ENCODE measurements at places on chromosomes 7 and 10. TPM values are rescaled to one million over a fixed set of nuclear protein-coding genes. Genes with fewer than 3 reads are reported as not detected.
A peak's percentile ranks its signal among the peaks of the same experiment; 100 is the strongest.

MICALL2 gene
- total RNA-seq = 111 TPM

SLC37A3 gene
- total RNA-seq = 124 TPM

WDR91 gene
- total RNA-seq = 44.6 TPM

GDF10 gene
- total RNA-seq = not detected

NODAL gene
- total RNA-seq = not detected

HOXA2 gene
- 24.8 TPM for total RNA-seq

HKDC1 gene
- 53.6 TPM for total RNA-seq

ACADSB gene
- total RNA-seq = 9.8 TPM

IFIT1B gene
- not detected for total RNA-seq

YWHAG gene
- 40.5 TPM for total RNA-seq

SPDYE6 gene
- not detected for total RNA-seq

RBM20 gene
- 1.4 TPM for total RNA-seq

SPAM1 gene
- 1.1 TPM for total RNA-seq

DNA sequence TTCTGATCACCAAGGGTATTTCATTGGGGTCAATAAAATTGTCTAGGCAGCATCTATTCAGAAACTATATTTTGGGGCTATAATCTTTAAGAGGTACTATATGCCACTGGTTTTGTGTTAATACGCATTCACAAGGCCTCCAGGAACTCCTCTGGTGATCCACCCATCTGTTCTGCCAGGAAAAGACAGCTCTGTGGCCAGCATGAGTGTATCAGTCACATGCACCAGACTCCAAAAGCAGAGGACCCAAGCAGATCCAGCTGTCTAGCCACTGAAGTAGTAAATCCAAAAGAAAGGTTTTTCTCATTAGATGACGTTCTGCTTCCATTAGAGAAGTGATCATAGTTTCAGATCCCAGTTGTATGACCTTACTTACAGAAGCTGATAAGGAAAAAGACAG lies 199.6 kb upstream of the CELF2 start:
- DNase-seq = no peak
- no peaks in the 10 kb centered on the region for H3K27me3 ChIP-seq
- no peaks in the 10 kb centered on the region for H3K4me1 ChIP-seq
- H3K36me3 ChIP-seq = no peaks in the 10 kb centered on the region
- no peak overlapping the region for H3K27ac ChIP-seq

GRCh38 chr7:4883033-4883371 lies 514 bp downstream of the RADIL start:
- peak overlapping the region; percentile 57 for H3K27ac ChIP-seq
- H3K27me3 ChIP-seq = peaks cover 9% of the 10 kb centered on the region
- no peaks in the 10 kb centered on the region for H3K36me3 ChIP-seq
- H3K4me3 ChIP-seq = peak overlapping the region; percentile 56

- DNase-seq = no peak
- no peaks in the 10 kb centered on the region for H3K27me3 ChIP-seq
- H3K27ac ChIP-seq = no peak overlapping the region
Observed at GRCh38 chr10:81116990-81117389, 579.3 kb downstream of the SH2D4B start.

DNA sequence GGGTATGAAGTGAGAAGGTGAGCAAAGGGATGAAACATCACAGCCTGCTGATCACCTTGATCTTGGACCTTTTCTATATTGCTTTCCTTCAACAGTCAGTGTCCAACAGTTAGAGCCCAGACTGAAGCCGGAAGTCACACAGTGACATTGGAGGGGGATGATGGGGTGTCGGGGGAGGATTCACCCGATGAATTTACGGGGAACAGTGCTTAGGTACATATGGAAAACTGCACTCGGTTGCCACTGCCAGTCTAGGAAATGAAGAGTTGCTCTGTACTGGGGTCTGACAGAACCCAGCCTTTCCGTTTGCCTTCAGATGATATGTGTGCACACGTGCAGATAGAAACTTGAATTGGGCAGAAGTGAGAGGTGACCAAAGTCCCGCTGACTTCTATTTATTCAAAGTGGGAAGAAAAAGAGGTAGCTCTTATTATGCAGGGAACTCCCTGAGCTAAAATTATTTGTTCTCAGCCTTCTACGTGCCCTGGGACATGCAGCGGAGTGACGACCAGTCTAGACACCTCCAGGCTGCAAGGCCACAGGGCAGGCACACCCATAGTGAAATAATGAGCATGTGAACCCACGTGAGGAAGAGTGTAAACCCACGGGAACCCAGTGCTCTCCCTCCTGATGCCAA lies 107.2 kb upstream of the INHBA start:
- H3K4me1 ChIP-seq = no peaks in the 10 kb centered on the region
- no peaks in the 10 kb centered on the region for H3K27me3 ChIP-seq
- no peaks in the 10 kb centered on the region for H3K36me3 ChIP-seq
- no peak for DNase-seq
- H3K4me3 ChIP-seq = no peak overlapping the region
- H3K27ac ChIP-seq = no peak overlapping the region

DNA sequence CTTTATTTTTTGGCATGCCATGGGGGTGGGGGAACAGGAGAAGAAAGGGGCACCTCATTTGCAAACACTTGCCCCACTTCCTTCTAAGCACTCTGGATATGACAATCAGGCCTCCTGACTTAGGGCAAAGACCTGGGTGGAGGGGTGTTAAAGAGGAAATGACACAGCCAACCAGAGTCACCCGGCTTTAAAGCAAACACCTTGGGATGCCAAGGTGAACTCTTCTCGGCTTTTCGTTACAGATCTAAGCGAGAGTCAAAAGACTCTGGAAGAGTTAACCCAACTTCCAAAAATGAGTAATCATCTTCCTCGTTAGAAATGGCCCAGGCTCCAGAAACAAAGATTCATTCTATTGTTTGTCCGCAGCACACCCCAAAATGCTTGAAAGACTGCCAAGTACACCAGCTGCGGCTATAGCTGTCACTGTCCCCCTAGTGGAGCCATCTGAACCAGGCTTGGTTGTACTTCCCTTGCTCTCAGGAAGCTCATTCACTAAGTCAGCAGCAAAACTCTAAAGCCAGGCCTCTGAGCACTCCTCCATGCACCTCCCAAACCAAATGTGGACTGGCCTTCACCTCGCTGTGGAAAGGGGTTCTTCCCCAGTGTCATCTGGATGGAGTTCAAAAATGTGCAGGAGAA lies 24.8 kb downstream of the FAM53B start:
- peaks cover 79% of the 10 kb centered on the region for H3K4me1 ChIP-seq
- no peak overlapping the region for H3K4me3 ChIP-seq
- H3K36me3 ChIP-seq = no peaks in the 10 kb centered on the region
- no peaks in the 10 kb centered on the region for H3K27me3 ChIP-seq
- peak overlapping the region; percentile 81 for H3K27ac ChIP-seq
- peak; percentile 62 for DNase-seq

GRCh38 chr7:2941216-2941859 lies 97.2 kb upstream of the GNA12 start:
- no peaks in the 10 kb centered on the region for H3K36me3 ChIP-seq
- H3K4me3 ChIP-seq = no peak overlapping the region
- no peaks in the 10 kb centered on the region for H3K27me3 ChIP-seq
- no peak for DNase-seq
- no peaks in the 10 kb centered on the region for H3K4me1 ChIP-seq

DNA sequence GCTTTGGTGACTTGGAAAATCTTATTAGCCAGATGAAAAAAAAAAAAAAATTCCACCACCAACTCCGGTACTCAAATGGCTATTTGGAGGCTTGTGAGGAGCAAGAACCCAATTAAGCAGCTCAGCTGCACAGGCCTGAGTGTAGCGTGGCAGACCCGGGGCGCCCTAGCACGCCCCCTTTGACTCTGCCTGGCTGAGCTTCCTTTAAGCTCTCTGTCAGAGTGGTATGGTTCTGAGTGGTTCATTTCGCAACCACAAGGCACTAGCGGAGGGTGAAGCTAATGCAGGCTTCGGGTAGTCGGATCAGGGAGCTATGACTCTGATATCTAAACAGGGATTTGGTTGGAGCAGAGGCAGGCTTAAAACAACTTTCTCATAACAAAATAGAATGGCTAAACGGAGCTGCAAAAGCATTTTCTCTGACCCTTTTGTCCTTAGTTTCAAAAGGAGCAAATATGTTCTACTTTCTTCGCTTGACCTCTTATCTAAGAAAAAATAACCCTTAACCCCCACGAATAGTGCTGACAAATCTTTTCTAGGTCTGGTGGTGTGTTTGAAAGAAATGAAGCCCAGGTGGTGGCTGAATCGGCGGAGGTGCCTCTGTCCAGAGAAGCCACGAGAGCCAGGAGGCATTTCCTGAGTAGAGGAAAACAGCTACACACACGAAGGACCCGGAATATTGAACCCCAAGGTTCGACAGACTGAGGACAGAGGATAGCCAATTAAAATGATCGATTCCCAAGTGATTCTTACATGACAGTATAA lies 285.4 kb upstream of the GLI3 start:
- H3K36me3 ChIP-seq = no peaks in the 10 kb centered on the region
- H3K27ac ChIP-seq = no peak overlapping the region
- no peaks in the 10 kb centered on the region for H3K27me3 ChIP-seq
- H3K4me1 ChIP-seq = no peaks in the 10 kb centered on the region
- H3K4me3 ChIP-seq = no peak overlapping the region
- DNase-seq = no peak

DNA sequence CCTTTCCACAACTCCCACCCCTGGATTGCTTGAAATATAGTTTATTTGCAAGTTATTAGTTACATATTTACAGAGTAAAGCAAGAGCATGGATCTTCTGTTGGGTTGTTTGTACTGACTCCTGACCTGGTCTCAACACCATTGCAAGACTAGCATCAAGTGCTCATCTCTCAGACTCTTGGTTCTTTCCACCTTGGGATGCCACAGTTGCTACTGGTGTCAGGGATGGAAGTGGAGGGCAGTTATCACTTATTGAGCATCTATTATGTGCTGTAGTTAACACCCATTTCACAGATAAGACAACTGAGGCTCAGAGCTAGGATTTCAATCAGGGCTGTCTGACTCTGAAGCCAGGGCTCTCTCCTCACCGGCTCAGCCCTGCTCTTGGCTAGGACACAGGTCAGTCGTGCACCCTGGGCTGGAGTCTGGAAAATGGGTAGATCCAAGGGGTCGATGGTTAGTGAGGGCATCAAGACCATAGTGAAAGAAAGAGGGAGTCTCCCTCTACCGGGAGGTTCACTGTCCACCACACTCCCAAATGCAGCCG lies 614 bp upstream of the ADAMTS14 start:
- no peaks in the 10 kb centered on the region for H3K36me3 ChIP-seq
- peak overlapping the region; percentile 51 for H3K27ac ChIP-seq
- H3K4me1 ChIP-seq = no peaks in the 10 kb centered on the region
- no peaks in the 10 kb centered on the region for H3K27me3 ChIP-seq
- no peak overlapping the region for H3K4me3 ChIP-seq

DNA sequence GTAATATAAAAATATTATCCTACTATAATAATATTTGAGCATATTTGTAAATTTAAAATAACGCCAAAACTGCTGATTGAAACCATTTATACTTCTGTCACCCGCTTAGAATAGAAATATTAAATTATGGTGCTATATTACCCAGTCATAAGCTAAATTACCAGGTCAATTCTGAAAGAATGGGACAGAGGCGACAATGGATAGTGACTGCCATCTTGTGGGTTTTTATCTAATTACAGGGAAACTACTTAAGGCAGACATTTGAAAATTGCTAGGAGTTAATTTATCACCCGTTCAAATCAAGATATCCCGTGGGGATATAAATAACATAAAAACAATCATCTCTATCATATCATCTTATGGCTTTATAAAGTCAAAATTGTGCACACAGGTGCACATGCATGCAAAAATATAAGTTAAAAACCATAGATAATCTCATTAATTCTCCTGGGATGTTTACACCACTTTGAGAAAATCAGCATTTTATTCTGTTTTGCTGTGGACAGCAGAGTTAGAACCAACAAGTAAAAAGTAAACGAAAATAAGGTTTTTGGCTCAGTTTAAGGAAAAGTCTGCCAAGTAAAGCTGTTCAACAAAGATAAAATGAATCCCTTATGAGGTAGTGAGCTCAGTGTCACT lies 41.3 kb upstream of the HPSE2 start:
- H3K4me3 ChIP-seq = no peak overlapping the region
- H3K36me3 ChIP-seq = no peaks in the 10 kb centered on the region
- H3K4me1 ChIP-seq = no peaks in the 10 kb centered on the region
- H3K27ac ChIP-seq = no peak overlapping the region
- H3K27me3 ChIP-seq = no peaks in the 10 kb centered on the region

GRCh38 chr10:43230909-43231522 lies 35.8 kb downstream of the RASGEF1A start:
- DNase-seq = peak; percentile 34
- H3K36me3 ChIP-seq = no peaks in the 10 kb centered on the region

DNA sequence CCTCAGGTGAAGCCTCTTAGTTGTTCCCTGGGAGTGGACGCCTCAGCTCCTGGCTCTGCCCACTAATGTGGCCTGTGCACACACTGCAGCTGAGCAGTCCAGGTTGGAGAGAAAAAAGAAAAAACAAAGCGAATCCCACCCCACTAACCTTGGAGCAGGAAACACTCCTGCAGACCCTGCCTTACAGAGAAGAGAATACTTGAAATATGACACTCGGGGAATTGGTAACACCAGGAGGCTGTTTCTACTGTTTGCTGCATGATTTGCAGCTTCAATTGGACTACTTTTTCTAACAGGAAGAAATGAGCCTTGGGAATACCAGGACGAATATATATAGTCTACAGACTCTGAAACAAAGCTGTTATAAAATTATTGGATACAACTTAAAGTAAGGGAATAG lies 22.2 kb downstream of the CDHR3 start:
- H3K27ac ChIP-seq = no peak overlapping the region
- no peaks in the 10 kb centered on the region for H3K4me1 ChIP-seq
- H3K4me3 ChIP-seq = no peak overlapping the region
- no peaks in the 10 kb centered on the region for H3K27me3 ChIP-seq
- H3K36me3 ChIP-seq = no peaks in the 10 kb centered on the region

GRCh38 chr7:86956567-86956966 lies 102.9 kb downstream of the ELAPOR2 start:
- DNase-seq = no peak
- H3K27ac ChIP-seq = no peak overlapping the region
- H3K4me1 ChIP-seq = no peaks in the 10 kb centered on the region
- H3K4me3 ChIP-seq = no peak overlapping the region

GRCh38 chr10:82564353-82565196 lies 689.6 kb downstream of the NRG3 start:
- DNase-seq = no peak
- H3K36me3 ChIP-seq = no peaks in the 10 kb centered on the region
- H3K27ac ChIP-seq = no peak overlapping the region
- no peaks in the 10 kb centered on the region for H3K4me1 ChIP-seq
- H3K4me3 ChIP-seq = no peak overlapping the region
- no peaks in the 10 kb centered on the region for H3K27me3 ChIP-seq

GRCh38 chr10:89214566-89215165 lies 7.5 kb upstream of the CH25H start:
- H3K27me3 ChIP-seq = no peaks in the 10 kb centered on the region
- H3K27ac ChIP-seq = no peak overlapping the region
- DNase-seq = no peak
- no peaks in the 10 kb centered on the region for H3K4me1 ChIP-seq

- no peak overlapping the region for H3K4me3 ChIP-seq
- H3K27ac ChIP-seq = peak overlapping the region; percentile 74
- H3K27me3 ChIP-seq = no peaks in the 10 kb centered on the region
- H3K4me1 ChIP-seq = no peaks in the 10 kb centered on the region
- no peaks in the 10 kb centered on the region for H3K36me3 ChIP-seq
Observed at GRCh38 chr10:93465806-93466675, 16.1 kb downstream of the MYOF start.

- no peaks in the 10 kb centered on the region for H3K27me3 ChIP-seq
- H3K27ac ChIP-seq = no peak overlapping the region
- no peaks in the 10 kb centered on the region for H3K36me3 ChIP-seq
- no peak for DNase-seq
- H3K4me1 ChIP-seq = no peaks in the 10 kb centered on the region
Observed at GRCh38 chr7:5094641-5095040, 49.0 kb downstream of the RBAK start.

- DNase-seq = peak; percentile 51
- H3K36me3 ChIP-seq = no peaks in the 10 kb centered on the region
- H3K4me3 ChIP-seq = no peak overlapping the region
Observed at GRCh38 chr7:28984631-28985030, 26.5 kb upstream of the TRIL start.
